NCI-H1417 treated with DMSO at 0.1 percent for 48 hours (cell line): ENCODE measurements at places on chromosomes 2 and 18.

DNA sequence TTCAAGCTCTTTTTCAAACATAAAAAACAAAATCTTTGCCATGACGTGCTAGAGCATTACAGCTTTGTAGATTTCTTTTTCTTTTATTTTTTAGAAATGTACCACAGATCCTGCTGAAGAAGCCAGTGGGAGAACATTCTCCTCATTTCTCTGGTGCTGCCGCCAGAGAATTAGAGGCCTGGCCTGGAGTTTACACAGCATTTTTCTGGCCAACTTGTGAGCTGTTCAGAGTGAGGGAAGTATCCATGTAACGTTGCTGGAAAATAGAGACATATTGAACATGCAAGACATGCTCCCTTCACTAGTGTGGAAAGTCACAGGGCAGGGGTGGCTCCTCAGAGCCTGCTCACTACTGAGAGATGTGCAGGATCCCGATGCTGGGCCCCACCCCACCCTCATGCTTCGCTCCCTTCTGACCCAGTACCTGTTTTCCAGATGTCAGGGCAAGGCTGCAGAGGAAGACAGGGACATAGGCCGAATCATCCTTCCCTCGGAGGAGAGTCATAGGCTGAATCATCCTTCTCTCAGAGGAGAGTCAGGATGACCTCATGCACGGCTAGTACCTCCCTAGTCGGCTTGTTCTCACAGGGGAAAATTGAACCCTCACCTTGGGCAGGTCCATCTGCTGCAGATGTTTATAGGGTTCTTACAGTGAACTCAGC lies 298.5 kb downstream of the INSIG2 start:
- DNase-seq: no peak

- peak; percentile 71 for DNase-seq
Observed at GRCh38 chr18:62584241-62585120, 61.7 kb downstream of the ZCCHC2 start.

DNA sequence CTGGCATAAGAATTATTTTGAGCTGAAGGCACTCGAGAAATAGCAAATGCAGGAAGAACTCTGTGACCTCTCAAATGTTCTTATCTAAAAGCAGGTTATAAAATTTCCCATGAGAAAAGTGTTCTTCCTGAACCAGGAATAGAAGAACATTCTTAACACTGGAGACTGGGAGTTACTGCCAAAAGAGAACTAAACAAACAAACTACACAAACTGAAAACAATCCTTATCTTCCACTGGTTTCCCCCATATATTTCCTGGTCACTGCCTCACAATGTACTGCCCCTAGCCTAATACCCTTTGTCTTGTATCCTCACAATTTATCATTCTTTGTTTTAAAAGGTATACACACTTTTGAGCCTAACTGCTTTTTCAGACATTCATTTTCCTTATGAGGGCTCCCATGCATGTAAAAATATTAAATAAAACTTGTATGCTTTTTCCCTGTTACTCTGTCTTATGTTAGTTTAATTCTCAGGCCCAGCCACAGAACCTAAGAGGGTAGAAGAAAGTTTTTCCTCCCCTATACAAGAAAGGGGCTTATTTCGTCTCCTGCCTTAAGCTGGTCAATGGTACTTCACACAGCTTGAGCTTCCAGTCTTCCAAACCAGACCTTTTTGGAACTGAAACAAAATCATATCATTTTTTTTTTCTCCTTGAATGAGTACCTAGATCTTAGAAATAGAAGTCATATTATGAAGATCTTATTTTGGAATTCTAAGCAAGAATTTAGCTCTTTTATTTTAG lies 110.6 kb downstream of the MSTN start:
- DNase-seq: no peak

- DNase-seq: no peak
Observed at GRCh38 chr2:66772618-66773017, 337.7 kb downstream of the MEIS1 start.

- no peak for DNase-seq
Observed at GRCh38 chr2:144490017-144490416, 29.9 kb downstream of the ZEB2 start.

DNA sequence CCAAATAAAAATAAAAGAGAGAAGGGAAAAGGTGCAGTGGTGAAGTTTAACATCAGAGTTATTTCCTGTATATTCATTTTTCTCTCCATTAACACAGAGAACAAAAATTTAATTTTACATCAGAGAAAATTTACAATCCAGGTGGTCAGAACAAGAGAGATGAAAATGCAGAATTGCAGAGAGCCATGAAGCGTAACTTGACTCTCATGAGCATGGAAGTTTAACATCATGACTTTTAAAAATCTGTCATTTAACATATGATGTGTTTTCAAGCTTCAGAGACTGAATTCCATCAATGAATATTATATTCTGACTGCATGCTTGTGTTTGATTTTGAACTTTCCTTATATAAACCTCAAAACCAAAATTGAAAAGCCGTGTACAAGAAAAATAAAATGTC lies 79.3 kb upstream of the ZNF397 start:
- DNase-seq: no peak

- DNase-seq: no peak
Observed at GRCh38 chr2:216463148-216463547, 35.5 kb upstream of the RPL37A start.

- DNase-seq: no peak
Observed at GRCh38 chr2:201208563-201209252, 25.8 kb downstream of the CASP10 start.

GRCh38 chr2:33314541-33314940 lies 161.9 kb upstream of the RASGRP3 start:
- no peak for DNase-seq

DNA sequence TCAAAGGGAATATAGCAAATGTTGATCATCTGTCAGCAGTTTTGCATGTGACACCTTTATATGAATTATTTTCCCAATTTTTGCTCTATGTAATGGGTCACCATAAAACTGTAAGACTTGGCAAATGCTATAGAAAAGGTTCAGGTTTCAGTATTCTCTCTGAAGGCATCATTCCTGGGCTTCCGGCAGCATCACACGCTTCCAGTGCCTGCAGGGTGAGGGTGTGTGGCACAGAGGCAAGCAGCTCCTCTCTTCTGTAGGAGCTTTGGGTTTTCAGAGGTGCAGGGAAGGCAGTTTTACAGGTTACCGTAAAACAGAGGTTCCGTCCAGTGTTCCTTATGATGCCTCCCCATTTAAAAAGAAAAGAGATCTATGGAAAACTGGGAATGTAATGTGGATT lies 18.8 kb downstream of the COA5 start:
- no peak for DNase-seq

DNA sequence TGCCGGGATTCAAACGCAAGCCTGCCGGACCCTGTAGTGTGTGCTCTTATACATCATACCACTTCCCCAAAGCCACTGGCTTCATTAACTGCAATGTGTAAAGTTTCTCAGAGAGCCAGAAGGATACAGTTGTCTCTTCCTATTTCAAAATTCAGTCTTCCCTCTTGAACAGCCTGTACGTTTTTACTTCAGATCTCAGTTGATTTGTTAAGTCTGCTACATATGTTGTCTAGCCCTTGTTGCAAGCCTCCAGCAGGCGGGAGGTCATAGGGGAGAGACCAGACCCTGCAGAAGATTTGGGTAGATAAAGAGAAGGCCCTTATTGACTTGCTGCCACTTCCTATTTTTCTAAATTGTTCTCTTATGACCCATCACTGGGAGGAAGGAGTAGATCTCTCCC lies 56.2 kb downstream of the ARHGEF33 start:
- DNase-seq: no peak

- DNase-seq: no peak
Observed at GRCh38 chr2:50674876-50675275, 357.1 kb downstream of the NRXN1 start.

DNA sequence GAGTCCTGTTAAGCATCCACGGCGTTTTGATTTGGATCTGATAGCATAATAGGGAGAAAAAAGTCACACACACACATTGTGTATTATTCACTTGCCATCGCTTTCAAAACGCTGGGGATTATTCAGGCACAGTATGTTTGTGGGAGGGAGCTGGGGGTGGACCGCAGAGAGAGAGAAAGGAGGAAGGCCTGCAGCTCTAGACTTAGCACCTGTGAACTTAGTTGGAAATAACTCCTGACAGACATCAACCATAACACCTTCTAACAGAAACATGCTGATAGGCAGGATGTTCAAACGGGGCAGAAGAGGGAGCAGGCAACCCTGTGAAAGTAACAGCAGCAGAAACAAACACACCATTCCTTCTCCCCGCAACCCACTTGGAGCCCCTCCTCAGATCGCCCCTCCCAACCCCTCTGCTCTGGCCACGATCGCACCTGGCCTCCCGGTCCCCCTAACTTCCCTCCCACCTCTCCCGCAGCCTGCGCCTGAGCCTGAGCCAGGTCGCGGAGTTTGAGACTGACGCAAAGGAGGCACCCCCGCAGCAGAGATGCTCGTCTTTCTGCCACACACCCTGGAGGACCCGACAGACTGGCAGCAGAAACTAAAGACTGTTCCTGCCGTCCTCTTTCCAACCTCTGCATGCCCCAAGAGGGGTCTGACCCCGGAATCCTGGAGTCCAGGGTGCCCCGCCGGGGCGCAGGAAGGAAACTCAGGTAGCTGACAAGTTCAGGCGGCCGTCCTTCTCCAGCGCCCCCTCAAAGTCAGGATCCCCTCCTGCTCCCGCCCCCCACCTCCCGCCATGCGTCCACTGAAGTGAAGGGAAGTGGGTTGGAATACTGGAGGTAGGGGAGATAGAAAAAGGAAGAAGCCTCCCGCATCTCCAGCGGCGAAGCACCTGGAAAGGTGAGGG lies 738 bp downstream of the CHST9 start:
- no peak for DNase-seq

DNA sequence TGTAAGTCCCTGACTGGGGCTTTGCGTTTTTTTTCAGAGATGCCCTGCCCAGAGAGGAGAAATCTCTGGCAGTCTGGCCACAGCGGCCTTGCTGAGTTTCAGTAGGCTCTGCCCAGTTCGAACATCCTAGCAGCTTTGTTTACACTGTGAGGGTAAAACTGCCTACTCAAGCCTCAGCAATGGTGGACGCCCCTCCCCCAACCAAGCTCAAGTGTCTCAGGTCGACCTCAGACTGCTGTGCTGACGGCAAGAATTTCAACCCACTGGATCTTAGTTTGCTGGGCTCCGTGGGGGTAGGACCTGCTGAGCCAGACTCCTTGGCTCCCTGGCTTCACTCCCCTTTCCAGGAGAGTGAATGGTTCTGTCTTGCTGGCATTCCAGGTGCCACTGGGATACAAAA lies 31.7 kb downstream of the L3MBTL4 start:
- DNase-seq: no peak

GRCh38 chr18:48607056-48607984 lies 68.5 kb downstream of the CTIF start:
- no peak for DNase-seq

- no peak for DNase-seq
Observed at GRCh38 chr2:9251154-9252001, 44.8 kb downstream of the ASAP2 start.

DNA sequence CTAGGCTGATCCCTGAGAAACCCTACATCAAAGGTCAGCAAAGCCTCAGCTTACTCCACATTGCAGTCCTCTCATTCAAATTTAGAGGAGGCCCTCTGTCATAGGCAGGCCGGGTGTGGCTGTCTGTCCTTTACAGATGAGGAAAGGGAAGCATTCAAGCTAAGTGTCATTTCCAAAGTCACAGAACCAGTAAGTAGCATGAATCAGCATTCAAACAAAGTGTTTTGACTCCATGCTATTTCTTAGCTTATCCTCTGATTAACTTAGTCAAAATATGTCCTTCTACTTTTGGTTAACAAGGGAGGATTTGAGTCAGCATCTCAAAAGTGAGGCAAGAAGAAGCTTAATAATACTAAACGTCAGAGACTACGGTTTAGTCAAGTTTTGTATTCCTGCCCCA lies 409.0 kb upstream of the POU3F3 start:
- DNase-seq: no peak

GRCh38 chr18:1559563-1559962 lies 654.9 kb downstream of the ADCYAP1 start:
- no peak for DNase-seq

DNA sequence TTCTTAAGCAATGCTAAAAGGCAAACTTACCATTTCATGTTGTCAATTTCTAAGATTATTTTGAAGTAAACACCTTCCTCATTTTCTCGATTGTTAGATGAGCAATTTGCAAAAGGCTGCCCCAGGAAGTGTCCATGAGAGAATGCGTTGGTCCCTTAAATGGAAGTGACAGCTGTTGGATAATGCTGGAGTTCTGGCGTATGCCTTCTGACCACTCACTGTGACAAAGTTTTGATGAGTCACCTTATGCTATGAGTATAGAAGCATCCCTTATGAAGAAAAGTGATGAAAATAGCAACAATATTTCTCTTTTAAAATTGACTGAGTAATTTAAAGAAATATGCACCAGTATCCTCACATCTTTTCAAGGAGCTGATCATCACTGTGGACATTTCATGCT lies 1497.5 kb downstream of the DPP10 start:
- no peak for DNase-seq

- no peak for DNase-seq
Observed at GRCh38 chr2:225270861-225271260, 128.6 kb upstream of the NYAP2 start.

GRCh38 chr2:115369400-115369799 lies 927.0 kb downstream of the DPP10 start:
- DNase-seq: no peak

- DNase-seq: no peak
Observed at GRCh38 chr18:59612381-59612780, 84.8 kb downstream of the CCBE1 start.

DNA sequence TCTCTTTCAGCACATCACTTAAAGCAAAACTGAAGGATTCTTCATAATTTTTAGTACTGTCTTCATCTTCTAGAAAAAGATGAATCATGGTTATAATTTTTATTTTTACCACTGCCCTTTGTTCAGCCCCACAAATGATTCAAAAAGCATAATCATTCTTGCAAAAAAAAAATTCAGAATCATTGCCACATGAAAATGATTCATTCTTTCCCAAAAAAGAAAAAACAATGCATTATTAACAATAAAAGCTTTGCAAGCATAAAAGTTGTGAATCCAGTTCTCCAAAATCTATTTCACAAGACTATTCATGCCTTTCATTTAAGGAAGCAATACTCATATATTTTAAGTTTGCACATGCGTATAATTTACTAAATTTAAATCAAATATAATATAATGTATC lies 204.8 kb downstream of the RBM43 start:
- no peak for DNase-seq

- no peak for DNase-seq
Observed at GRCh38 chr2:169362118-169362893, at the start of gene LRP2. Gene LRP2, minus strand, starts transcription at chr2:169362534. Its CDS starts 135 bp downstream, at chr2:169362399.

GRCh38 chr2:85850451-85850850 lies 38.3 kb downstream of the ST3GAL5 start:
- no peak for DNase-seq

DNA sequence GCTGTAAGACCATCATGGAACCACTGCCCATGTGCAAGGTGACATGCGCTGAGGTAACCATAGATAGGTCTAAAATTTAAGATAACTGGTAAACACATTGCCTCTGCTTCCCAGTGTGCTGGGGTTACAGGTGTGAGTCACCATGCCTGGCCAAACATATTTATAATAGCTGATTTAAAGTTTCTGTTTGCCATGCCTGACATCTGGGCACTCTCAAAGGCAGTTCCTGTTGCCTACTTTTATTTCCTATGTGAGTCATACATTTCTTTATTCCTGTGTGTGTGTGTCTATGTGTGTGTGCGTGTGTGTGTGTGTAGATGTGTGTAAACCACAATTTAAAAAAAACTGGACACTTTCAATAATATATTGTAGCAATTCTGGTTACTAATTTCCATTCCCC lies 415.2 kb upstream of the NETO1 start:
- DNase-seq: no peak
